ENCODE measurements at places on chromosomes 6 and 20.

DNA sequence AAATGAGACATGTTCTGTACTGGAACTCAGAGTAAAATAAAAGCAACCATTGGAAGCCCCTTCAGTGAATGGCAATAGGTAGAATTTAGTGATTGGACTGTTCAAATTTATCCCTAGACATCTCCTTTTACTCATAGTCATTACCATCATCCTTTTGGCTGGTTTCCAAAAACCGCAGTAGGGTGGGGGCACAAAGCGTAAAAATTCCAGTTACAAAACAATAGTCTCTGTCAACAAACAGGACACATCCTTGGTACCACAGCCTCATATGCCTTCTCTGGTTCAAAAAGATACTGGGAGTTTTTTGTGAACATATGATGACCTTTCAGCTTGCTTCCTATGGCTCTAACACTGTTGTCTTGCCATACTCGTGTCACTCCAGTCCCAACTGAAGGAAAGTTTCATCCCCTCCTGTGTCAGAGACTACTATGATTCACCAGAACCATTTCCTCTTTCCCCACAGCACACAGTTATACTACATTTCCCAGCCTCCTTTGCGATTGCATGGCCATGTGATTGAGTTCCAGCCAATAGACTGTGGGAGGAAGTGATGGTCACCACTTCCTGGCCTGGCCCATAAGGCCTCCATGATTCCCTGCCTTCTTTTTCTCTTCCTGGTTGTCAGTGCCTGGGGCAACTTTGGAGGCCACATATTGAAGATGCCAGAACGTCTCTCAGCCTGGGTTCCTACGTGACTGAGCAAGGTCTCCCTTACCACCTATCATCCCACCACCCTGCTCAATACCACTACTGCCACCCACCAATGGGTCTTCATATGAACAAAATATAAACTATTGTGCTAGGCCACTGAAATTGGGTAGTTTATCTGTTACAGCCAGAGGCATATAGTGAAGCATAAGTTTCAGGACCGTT is 162.4 kb downstream of the ID4 start:
- no peak for DNase-seq

GRCh38 chr20:54254596-54254995 is 46.7 kb downstream of the PFDN4 start:
- DNase-seq = no peak

- no peak for DNase-seq
These were observed 2.2 kb upstream of the COL11A2 start for GRCh38 chr6:33194431-33194979.

- no peak for DNase-seq
These were observed 57.7 kb upstream of the UST start for GRCh38 chr6:148689168-148689567.

DNA sequence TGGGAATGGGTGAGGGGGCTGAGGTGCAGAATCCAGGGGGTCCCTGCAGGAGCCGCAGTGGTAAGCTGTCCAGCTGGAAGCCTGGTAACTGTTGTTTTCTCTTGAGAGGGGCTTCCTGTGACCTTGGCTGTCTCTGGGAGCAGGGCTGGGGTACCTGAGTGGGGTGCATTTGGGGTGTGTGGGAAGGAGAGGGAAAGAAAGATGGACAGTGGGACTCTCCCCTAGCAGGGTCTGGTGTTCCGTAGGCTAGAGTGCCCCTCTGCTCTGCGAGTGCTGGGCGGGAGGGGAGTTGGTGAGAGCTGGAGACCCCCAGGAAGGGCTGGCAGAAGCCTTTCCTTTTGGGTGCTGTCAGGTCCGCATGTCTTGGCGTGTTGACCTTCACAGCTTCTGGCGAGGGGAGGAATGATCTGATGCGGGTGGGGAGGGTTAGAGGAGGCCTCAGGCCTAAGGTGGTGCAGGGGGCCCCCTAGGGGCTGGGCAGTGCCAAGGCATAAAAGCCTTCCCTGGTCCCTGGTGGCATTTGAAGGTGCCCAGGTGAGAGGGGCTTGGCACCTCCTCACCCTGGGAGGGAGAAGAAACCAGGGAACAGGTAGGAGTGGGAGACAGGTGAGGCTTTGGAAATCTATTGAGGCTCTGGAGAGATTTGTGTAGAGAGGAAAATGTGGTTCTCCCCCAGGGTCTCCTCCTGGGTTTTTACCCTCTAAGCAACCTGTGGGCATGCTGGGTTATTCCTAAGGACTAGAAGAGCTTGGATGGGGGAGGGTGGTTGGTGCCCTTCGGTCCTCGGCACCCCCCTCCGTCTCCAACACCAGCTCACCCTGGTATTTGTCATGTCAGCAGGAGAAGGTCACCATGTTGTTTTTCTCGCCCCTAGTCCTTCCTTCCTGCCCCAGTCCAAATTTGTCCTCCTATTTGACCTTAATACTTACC is 3.3 kb downstream of the VEGFA start:
- peak; percentile 81 for DNase-seq

GRCh38 chr20:3011752-3012151 is 31.7 kb upstream of the GNRH2 start:
- no peak for DNase-seq

DNA sequence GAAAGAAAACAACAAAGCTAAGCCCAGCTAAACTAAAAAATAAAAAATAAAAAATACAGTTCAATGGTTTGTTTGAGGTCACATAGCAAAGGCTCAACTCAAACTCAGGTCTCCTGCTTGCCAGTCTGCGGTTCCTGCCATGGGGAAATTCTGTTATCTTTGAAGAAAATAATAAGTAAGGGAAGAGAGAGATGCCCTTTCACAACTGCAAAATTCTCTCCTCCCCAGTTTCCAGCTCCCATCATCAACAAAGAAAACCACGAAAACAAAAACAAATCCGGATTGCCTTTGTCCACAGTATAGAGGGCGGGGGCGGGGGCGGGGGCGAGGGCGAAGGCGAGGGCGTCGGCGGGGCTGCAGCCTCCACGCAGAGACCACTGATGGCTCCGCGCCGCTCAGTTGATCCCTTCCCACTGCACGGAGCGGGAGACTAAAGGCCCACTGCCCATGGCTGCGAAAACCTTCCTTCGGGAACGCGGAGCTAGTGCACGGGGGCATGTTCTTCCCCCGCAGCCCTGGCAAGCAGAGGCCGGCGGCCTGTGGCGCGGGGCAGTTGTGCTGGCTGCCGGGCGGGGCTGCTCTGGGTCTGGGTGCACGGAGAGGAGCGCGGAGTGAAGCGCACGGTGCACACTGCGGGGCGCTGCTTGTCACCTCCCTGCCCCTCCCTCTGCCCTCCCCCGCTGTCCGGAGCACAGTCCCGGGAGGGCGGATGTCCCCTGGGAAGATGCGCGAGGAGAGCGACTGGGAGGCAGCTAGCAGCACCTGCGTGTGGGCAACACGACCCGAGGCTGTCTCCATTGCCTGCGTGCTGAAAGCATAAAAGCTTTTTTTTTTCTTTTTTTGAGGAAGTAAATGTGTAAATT is 54.1 kb upstream of the TPD52L1 start:
- peak; percentile 79 for DNase-seq

DNA sequence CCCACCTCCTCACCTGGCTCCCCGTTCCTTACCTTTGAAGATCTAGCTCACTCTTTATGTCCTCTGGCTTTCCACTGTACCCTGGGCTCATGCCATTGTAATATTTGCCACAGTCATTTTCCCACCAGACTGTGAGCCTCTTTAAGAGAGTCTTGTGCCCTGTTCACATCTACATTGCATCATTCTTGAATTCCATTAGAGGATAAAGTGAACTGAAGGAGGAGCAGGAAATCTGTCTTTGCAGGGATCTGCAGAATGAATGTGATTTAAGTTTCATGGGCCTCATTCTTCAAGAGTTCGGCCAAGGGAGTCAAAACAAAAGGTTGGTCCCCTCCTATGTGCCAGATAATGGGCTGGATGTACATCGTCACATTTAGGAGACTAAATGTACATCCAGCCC is 272.6 kb upstream of the CITED2 start:
- no peak for DNase-seq

- DNase-seq = no peak
These were observed 11.0 kb upstream of the MYBL2 start for GRCh38 chr20:43655937-43656336.

DNA sequence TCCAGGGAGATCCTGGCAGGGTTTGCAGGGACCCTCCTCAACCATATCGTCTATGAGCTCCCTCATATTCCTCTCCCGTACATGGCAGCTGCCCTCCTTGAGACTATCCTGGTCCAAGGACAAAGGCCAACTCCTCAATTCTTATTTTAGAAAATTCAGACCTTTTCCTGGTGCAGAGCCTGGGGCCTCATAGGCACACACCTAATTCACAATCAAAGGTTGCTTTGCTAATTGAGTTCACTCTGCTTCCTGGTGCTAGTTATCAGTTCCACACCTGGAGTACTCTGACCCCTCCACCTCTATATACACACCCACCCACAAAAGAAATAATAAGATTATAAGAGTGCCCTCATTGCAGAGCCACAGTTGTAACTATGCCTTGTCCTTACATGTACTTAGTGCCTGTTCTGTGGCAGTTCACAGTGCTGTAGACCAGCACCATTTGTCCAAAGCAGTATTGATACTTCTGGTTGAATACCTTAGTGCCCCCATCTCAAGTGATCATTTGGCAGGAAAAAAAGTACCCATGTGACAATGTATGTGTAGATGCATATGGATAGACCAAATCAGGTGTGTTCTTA is 38.7 kb downstream of the GSS start:
- DNase-seq = no peak

Data from AG20443 (cell line).